Thyroid gland (tissue), 4 donors: ENCODE measurements at places on chromosomes 5 and 9.

- no peak for DNase-seq
These were observed 173.9 kb downstream of the WDR70 start for GRCh38 chr5:37552770-37553719.

GRCh38 chr5:112063856-112064255 is 306.9 kb upstream of the NREP start:
- no peak for DNase-seq

DNA sequence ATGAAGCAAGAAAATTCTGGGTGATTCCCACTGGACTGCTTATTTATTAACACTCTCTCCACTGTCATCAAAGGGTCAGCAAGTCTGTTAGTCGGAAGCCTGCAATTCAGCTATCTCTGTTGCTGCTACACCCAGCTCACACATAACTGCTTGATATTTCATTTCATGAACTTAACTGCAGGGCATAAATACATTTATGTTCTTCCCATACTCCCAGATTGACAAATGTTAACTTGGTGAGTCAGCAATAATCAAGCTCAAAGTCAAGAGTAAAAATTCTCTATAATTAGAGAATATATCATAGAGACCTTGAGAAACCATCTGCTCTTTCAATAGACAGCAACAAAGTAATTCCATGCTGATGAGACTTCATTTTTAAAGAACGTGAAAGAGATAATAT is 198.8 kb downstream of the ADAMTS12 start:
- DNase-seq = no peak

- DNase-seq = no peak
These were observed 572.5 kb upstream of the RGMB start for GRCh38 chr5:98200726-98201541.

GRCh38 chr5:36447776-36448175 is 146.1 kb upstream of the RANBP3L start:
- no peak for DNase-seq

DNA sequence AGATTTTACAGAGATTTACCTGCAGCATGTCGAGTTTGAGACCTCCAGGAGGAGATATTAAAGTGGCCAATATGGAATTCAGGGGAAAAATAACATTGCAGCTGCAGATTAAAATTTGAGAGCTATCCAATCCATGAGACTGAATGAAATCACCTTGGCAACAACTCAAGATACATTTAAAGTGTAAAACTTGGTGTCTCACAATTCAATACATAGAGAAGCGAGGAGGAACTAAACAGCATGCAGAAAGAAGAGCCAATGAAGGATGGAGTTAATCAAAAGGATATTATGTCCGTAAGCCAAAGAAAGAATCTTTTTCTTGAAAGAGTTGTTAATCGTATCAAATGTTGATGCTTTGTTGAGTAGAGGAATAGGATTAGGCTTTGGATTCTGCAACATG is 455.1 kb downstream of the CDH18 start:
- no peak for DNase-seq

DNA sequence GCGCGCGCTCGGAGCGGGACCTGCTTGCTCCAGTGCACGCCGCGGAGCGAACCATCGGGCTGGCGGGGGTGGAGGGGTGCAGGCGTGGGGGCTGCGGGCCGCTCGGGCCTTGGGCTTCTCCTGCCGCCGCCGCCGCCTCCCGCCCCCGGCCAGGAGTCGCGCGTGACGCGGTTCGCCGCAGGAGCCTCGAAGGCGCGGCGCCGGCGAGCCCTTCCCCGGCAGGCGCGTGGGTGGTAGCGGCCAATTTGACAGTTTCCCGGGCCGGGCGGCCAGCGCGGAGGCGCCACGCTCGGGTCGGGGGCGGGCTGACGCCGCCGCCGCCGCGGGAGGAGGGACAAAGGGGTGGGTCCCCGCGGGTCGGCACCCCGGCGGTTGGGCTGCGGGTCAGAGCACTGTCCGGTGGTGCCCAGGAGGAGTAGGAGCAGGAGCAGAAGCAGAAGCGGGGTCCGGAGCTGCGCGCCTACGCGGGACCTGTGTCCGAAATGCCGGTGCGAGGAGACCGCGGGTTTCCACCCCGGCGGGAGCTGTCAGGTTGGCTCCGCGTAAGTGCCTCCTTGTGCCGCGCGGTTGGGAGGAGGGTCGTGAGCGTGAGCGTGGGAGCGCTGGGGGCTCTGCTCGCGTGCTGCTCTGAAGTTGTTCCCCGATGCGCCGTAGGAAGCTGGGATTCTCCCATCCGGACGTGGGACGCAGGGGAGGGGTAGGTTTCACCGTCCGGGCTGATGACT is at the start of gene TJP2:
Gene TJP2 (plus strand): TSS at position 387 of the 725 bp plus-strand sequence. CDS start 96 bp downstream, at position 483.
- peak; percentile 82 for DNase-seq

DNA sequence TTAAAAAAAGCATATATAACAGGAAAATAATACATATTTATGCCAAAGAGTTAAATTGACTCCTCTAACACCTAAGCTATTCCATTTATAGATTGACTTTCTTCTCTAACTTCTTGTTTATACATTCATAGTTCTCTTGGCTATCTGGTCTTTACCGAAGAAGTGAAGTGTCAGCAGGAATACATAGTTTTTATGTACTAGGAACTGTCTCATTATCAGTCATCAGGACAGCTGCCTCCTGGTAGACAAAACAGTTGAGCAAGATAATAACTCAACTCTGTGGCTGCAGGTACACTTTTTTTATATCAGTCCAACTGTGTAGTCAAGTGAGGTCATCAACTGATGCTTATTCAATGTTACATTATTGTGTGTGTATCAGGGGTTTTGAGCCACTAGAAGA is 1436.0 kb upstream of the NUDT12 start:
- DNase-seq = no peak

- no peak for DNase-seq
These were observed 2003.8 kb upstream of the CDH9 start for GRCh38 chr5:29042152-29042551.

GRCh38 chr5:78405829-78406750 is 45.7 kb downstream of the SCAMP1 start:
- DNase-seq = no peak

- no peak for DNase-seq
These were observed 20.2 kb downstream of the OTULIN start for GRCh38 chr5:14684757-14685156.

GRCh38 chr9:130359819-130360218 is 84.9 kb upstream of the ASS1 start:
- DNase-seq = no peak

DNA sequence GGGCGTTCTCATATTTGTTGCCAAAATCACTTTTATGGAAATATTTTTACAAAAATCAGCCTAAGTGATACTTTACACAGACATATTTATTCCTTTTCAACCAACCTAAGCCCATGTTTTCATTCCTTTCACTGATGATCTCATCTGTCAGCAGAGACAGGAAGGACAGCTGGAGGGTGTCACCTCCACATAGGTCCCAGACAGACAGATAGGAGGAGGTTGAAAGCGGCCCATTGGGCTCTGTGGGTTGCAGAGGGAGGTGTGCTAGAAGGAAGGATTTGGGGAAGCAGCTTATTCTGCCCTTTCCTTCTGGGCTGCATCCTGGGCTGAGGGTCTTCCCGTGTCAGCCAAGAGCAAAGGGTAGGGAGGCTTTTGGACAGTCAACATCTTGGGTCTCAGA is 26.0 kb upstream of the SEMA4D start:
- DNase-seq = no peak

- DNase-seq = no peak
These were observed 2.8 kb upstream of the UBAP1 start for GRCh38 chr9:34176089-34176488.
